Naive thymus-derived CD8-positive, alpha-beta T cell (primary cell): ENCODE measurements at places on chromosomes 7 and 10.
A peak's percentile ranks its signal among the peaks of the same experiment; 100 is the strongest.

GRCh38 chr7:88109612-88110011 lies 110.2 kb downstream of the SRI start:
- no peak for DNase-seq

DNA sequence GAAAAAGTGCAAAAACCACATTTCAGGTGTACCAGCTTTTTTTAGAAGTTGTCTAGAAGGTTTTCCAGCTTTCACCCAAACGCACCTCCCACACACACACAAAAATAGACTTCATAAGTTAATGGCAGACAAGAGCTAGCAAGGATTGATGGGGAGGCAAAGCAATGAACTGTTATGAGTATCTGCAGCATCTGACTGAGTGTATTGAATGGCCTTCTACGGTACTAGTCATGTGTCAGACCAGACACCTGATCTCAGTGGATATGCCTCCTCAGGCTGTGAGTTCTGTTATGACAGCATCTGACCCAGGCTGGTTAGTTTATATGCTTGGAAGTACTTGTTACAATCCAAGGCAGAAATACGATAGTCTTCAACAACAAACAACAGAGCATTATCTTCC lies 406.1 kb upstream of the AUTS2 start:
- no peak for DNase-seq

DNA sequence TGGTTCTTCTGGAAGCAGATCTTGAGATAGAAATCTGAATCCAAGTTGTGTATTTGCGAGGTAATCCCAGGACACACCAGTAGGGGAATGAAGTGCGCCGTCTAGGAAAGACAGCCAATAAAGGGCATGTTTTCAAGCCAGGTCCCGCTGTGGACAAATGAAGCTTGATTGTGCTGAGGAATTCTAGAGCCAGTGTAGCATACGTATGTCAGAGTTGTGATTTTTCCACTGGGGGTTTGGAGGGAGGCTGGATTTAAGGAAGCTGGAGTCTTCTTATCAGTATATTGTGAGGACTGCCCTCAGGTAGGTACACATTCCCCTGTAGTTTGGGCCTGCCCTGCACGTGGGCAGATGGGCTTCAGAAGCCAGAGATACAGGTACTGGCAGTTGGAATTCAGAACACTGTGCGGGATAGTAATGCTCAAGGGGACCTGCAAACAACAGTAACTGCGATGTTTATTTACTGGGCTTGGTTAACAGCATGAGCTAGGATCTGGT lies 50.9 kb downstream of the GALNT11 start:
- peak; percentile 8 for DNase-seq

DNA sequence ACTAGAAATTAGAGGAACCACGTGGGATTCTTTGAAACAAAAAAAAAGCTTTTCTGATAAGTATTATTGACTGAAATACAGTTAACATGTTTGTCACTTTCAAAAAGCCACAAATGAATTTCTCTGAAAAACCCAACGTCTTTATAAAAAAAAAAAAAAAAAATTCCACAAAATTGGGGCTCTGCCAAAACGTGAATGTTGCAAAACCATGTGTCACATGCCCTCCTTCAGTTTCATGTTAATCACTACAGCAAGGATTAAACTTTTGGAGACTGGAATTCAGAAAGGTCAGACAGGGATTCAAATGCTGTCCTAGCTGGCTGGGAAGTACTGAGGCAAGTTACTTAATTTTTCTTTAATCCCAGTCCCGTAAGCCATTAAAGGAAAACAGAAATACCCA lies 278.0 kb upstream of the KLF14 start:
- peak; percentile 67 for DNase-seq

DNA sequence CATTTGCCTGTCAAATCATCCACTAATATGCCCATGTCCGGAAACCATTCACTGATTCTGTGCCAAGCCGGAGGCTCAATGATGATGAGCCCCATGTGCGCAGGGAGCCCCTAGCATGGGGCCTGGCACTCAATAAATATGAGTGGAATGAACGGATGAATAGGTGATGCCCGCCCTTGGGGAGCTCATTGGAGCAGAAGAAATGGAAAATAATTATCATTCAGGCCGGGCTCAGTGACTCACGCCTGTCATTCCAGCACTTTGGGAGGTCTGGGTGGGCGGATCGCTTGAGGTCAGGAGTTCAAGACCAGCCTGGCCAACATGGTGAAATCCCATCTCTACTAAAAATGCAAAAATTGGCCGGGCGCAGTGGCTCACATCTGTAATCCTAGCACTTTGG lies 11.0 kb downstream of the RHBDD2 start:
- no peak for DNase-seq

GRCh38 chr7:64811767-64812166 lies 17.5 kb downstream of the ZNF138 start:
- no peak for DNase-seq

GRCh38 chr7:144786522-144786921 lies 49.3 kb downstream of the TPK1 start:
- DNase-seq = peak; percentile 10

DNA sequence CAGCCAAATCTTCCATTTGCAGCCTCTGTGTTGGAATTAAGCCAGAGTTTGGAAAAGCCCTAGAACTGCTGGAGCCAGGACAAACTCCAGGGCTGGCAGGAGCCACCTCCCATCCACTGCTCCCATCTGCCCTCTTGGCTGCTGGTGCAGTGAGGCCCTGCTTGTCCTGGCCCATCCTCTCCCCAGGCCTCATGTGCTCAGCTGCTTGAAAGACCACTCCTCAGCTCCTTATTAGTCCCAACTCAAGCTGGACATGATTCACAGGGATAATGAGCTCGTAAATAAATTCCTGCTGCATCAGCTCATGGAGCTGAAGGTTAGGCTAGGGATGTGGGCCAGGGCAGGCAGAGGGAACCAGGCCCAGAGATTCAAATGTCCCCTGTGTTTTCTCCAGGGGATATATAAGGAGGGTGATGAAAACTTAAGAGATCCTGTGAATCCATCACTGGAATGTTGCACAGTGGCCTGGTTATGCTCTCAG lies 282.8 kb downstream of the RPS24 start:
- no peak for DNase-seq

- no peak for DNase-seq
Observed at GRCh38 chr7:107007892-107008287, 36.6 kb upstream of the PRKAR2B start.

DNA sequence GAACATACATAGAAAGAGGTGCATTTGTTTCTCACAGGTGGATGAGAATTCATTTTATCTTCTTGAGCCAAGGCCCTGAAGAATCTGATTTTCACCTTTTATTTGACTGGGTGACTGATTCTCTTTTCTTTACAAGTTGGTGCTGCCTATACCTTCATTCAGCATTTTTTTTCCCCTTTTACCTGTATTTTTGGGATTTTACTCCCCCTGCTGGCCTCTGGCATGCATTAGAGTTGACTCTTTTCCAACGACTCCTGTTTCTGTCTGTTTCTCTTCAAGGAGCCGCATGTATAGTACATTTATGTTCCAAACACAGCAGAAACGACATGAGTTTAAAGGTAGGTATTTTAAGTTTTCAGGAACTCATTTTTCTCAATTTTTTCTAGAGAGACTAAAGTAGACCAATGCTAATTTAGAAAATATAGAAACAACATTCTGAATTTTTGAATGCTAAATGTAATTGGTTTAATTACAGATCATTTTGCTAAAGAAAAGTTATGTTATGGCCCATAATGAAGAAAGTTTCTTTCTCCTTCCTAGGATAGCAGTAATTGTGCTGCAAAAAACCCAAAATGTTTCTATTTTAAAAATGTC lies 149.8 kb upstream of the HDAC9 start:
- no peak for DNase-seq

DNA sequence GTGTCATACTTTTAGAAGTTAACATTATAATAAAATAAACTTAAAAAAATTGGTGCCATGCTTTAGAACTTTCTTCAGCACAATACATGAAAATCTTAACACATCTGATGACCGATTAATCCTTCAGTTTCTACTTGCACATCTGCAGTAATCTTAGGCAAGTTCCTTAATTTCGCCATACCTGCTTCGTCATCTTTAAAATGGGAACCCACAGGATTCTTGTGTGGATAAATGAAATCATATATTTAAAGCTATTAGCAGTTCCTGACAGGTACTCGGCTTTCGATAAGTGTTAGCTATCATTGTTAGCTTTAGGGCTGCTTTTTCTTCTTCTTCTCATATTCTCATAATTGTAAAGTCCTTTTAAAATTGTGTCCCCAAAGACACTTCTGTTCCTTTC lies 907 bp upstream of the VPS50 start:
- DNase-seq = no peak

DNA sequence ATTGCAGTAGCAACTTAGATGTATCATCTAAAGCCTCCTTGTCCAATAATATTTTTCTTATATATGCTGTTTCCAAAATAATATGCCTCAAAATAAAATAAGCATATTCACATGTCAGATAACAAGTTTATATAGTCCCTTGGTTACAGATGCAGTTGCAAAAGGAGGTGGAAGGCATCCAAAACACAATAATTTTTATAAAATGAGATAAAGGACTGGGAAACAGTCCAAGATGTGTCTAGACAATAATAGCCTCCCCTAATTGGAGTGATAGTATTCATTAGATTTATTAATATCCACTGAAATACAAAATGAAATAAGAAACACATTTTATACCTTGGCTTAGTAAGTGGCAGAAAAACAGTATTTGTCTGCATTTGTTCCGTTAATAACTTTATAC lies 30.3 kb downstream of the BCAP29 start:
- no peak for DNase-seq

DNA sequence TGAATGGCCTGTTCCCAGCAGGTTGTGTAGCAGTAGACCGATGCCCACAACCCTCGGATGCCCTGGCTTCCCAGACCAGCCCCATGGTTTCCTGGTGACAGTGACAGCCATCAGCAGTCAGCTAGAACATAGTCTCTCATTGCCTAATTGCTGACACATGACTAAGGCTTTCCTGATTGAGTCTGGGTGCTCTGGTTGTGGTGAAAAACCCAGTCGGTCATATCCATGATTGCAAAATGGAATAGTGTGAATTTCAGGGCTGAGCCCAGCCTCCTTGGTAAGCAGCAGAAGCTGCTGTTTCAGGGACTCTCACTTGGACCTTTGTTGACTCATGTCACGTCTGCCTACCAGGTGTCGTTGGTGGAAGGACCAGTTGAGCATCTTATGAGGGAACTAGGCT lies 36.6 kb downstream of the POR start:
- no peak for DNase-seq

- DNase-seq = no peak
Observed at GRCh38 chr10:34464591-34464990, 350.5 kb downstream of the PARD3 start.

GRCh38 chr7:155669717-155670505 lies 25.4 kb downstream of the RBM33 start:
- DNase-seq = no peak

- DNase-seq = peak; percentile 68
Observed at GRCh38 chr7:73703757-73704639, 15.5 kb downstream of the STX1A start.

DNA sequence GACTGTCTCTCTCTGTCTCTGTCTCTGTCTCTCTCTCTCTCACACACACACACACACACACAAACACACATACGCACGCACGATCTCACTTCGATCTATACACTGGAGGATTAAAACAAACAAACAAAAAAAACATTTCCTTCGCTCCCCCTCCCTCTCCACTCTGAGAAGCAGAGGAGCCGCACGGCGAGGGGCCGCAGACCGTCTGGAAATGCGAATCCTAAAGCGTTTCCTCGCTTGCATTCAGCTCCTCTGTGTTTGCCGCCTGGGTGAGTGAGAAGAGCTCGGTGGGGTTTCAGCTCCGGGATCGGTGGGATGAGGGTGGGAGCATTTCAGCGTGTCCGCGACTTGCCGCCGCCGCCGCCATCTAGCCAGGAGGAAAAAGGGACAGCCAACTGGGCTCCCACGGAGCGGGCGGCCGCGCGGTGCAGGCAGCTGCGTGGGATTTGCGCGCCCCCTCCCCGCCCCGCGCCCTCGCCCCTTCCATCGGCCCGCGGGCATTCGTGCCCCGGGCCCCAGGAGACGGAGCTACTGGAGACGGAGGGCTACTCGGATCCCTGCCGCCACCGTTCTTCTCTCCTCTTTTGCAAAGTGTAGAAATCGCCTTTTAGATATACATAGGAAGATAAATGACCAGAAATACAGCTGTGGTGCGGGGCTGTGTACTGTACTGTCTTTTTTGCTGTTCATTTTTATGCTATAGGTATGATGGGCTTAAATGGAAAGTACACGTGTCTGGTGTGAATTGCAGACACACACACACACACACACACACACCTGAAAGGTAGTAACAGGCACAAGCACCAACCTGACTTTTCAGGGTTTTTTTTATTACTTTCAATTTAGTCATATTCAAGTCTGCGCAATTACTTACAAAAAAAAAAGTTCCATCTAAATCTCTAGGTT lies 581 bp downstream of the PTPRZ1 start:
- no peak for DNase-seq

- DNase-seq = no peak
Observed at GRCh38 chr7:50649259-50649885, 84.2 kb upstream of the DDC start.

GRCh38 chr10:31656851-31657433 lies 271.7 kb downstream of the ARHGAP12 start:
- no peak for DNase-seq

- DNase-seq = no peak
Observed at GRCh38 chr7:128936798-128937197, 929 bp upstream of the IRF5 start.

- DNase-seq = no peak
Observed at GRCh38 chr10:43491855-43492254, 54.9 kb downstream of the ZNF487 start.

DNA sequence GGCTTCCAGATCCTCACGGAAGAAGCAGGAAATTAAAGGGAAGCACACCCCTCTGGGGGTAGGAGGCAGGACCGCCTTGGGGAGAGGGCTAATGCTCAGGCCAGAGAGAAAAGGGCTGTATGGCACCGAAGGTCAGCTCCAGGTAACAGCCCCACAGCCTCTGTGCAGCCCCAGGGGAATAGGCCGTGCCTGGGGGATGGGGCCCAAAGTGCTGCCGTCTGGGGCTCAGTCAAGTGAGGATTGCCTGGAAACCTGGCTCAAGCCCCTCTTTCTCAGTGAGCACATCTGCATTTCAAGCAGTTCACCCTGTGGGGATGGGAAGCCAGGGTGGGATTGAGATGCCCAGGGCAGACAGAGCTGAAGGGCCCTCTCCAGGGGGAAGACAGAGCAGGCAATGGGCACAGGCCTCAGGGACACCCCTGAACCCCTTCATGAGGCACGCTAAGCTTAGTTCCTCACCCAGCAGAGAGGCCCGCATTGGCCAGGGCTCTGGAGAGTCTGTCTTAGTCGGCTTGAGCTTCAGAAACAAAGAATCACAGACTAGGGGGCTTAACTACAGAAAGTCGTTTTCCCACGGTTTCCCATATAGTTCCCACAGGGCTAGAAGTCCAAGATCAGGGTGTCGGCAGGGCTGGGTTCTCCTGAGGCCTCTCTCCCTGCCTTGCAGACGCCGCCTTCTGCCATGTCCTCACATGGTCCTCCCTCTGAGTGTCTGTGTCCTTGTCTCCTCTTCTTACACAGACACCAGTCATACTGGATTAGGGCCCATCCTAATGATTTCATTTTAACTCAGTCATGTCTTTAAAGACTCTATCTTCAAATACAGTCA lies 118.2 kb downstream of the PTPN20 start:
- DNase-seq = no peak
